CD8-positive, alpha-beta memory T cell (primary cell): ENCODE measurements at places on chromosomes 12 and 14. TPM values are rescaled to one million over a fixed set of nuclear protein-coding genes. Genes with fewer than 3 reads are reported as not detected.
A peak's percentile ranks its signal among the peaks of the same experiment; 100 is the strongest.

- no peak for DNase-seq
These were observed 8.5 kb downstream of the TMEM233 start for GRCh38 chr12:119601877-119602733.

DNA sequence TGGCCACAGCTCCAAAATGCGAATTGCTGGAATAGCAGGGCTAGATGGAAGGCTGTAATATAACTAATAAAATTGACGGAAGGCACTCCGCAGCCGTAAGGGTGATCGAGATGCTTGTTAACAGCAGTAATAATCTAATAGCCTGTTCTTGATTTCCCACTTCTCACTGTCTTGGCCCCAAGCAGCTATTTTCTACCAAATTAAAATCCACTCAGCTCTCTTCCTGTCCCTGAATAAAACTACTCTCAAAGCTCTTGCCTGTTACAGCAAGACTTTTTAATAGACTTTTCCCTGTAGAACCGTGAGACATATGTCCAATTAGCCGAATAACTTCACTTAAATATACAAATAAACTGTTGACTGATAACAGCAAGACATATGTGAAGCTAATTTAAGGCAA, 38.0 kb downstream of the ADCK1 start:
- DNase-seq, result no peak

The MYRFL gene
- not detected for total RNA-seq

The PLEKHH1 gene
- total RNA-seq, result 0.77 TPM

The OR4K14 gene
- not detected for total RNA-seq

DNA sequence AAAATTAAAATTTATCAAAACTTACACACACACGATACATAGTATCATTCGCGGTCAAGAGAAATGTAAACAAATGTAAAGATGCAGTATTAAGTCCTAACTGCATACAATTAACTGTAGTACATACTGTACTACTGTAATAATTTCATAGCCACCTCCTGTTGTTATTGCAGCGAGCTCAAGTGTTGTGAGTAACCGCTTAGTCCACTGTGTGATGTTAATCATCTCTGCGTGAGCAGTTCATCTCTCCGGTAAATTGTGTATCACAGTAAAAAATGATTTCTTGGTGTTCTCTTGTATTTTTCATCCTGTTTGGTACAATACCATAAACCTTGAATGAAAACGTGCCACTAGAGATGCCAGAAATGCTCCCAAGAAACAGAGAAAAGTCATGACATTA, 6.5 kb downstream of the EPS8 start:
- no peak for DNase-seq

The PMCH gene
- 2.0 TPM for total RNA-seq

DNA sequence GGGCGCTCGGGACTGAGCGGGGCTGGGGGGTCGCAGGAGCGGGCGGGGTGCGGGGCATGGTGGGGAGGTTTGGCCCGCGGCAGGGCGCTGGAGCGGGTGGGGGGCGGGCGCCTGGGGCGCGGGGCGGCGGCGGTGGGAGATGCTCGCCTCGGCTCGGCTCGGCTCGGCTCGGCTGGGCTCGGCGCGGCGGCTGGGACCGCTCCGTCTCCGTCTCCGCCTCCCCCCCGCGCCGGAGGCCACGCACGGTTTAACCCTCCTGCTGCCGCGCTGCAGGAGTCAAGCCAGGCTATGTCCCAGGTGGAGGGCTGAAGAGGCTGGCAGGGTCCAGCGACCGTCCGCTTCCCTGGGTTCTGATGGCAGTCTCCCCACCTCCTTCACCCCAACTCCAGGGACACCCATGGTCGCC, at the start of gene PIANP:
TSS of gene PIANP (minus strand) at position 170 of the 406 bp plus-strand sequence. CDS start 2,754 bp downstream, outside the sequence.
- DNase-seq, result peak; percentile 22

- DNase-seq, result no peak
These were observed 13.1 kb upstream of the ITGA5 start for GRCh38 chr12:54431911-54432814.

The XPOT gene
- total RNA-seq, result 140 TPM

DNA sequence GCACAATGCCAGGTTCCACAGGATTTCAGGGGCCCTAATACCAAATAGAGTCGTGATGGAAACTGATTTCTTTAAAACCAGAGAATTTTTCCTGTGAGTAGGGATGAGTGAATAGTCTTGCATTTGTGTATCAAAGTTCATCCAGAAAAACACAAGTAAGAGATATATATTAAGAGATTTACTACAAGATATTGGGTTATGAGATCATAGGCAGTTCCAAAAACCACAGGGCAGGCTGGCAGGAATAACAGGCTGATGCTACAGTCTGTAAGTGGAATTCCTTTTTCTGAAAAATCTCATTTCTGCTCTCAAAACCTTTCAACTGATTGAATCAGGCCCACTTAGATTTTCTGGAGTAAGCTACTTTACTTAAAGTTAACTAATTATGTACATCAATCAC, 1756.2 kb upstream of the SEL1L start:
- no peak for DNase-seq

- no peak for DNase-seq
These were observed 179.6 kb upstream of the DIO2 start for GRCh38 chr14:80390906-80391305.

DNA sequence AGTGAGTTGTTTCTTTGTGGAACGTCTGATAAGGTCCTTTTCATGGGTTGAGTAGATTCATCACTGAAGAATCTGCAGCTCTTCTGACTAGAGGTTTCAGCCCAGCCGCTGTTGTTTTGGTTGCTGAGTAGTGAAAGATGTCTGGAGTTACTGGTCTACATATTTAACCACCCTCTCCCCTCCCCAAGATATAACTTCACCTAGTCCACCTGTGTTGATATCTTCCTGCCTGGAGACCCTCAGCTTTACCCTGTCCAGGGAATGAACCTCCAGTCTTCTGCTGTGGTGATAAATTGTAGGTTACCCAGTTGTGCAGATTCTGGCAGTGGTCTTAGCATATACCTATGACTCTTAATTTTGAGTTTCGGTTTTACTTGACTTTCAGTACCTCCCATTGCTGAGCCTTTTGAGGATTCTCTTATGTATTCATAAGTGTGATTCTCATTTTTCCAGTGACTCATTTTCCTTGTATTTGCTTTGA, 62.9 kb downstream of the CCDC91 start:
- DNase-seq, result peak; percentile 28

- DNase-seq, result no peak
These were observed 271.1 kb upstream of the LRIG3 start for GRCh38 chr12:59191372-59191771.

GRCh38 chr14:54877703-54878021, 25.0 kb downstream of the GCH1 start:
- DNase-seq, result no peak

GRCh38 chr12:96218989-96219678, 25.0 kb downstream of the ELK3 start:
- DNase-seq, result no peak

The YEATS4 gene
- total RNA-seq, result 34.9 TPM

DNA sequence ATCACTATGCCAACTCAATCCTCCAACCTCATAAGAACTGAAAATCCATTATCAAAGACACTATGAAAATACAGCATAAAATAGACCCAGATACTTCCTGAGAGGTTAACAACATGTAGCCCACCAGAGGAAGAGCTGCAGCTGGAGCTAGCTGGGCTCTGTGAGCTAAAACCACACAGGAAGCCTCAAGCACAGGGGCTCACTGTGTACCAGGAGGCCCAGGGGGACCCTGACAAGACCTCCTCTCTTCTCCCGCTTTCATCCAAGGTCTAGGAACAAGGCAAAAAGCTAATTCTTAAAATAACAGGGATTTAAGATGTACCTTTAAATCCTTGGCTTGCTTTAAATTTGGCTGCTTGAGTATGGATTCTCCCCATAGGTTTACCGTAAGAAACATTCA, 53.6 kb downstream of the EIF2S3B start:
- peak; percentile 87 for DNase-seq

The CDKN1B gene
- total RNA-seq, result 47.1 TPM

GRCh38 chr14:70888681-70889175, 18.5 kb upstream of the PCNX1 start:
- DNase-seq, result peak; percentile 32

The TAS2R14 gene
- total RNA-seq, result 0.95 TPM

GRCh38 chr12:60333461-60333860, 737.6 kb downstream of the SLC16A7 start:
- DNase-seq, result no peak

The LTB4R2 gene
- 8.7 TPM for total RNA-seq

DNA sequence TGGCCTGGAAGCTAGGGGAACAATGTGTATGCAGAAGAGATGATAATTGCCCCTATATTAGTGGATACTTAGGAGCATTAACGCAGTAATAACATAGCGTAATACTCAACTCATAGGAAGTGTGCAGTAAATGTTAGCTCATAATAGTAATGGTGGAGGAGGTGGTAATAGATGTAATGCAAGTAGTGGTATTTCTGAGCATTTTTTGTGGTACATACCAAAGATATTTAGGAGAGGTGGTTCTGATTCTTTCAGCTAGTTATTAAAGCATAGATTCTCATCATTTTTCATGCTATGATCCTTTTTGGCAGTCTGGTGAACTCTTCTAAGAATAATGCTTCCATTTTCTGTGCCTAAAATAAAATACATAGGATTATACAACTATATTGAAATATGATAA, 233.1 kb downstream of the PTPRO start:
- DNase-seq, result no peak
